ENCODE measurements at places on chromosomes 5 and 9.
A peak's percentile ranks its signal among the peaks of the same experiment; 100 is the strongest.

DNA sequence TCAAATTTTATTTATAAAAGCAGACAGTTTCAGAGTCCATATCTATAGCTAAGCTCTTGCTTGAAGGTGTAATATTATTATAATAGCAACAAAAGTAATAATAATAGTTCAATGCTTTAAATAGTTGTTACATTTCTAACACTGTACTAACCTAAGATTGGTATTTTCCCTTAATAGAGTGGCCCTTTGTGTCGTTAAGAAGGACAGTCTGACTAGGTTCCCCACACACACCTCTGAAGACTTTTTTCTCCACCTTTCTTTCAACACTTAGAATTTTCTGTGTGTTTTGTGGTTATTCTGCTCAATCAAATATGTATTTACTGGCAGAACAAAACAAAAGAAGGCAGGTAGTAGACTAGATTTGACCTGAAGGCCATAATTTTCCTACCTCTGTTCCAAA is 223.2 kb upstream of the ACO1 start:
- DNase-seq, result no peak

DNA sequence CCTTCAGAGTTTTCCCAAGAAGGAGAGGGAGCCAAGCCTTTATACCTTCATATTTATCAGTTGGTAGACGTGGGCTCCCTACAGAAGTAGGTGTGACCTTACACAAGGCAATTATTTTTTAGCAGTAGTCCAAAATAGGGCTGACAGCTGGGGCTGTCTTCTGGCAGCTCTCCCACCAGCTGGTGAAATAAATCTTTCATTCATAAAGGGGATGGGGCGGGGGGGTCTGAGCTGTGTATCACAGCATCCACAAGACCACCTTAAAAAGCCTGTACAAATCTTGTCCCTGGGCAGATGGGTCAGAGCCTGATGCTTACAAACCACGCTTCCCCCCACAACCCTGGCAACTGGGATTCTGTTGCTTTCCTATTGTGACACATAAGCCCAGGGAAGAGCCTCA is 19.7 kb downstream of the CSF2 start:
- no peak for DNase-seq

DNA sequence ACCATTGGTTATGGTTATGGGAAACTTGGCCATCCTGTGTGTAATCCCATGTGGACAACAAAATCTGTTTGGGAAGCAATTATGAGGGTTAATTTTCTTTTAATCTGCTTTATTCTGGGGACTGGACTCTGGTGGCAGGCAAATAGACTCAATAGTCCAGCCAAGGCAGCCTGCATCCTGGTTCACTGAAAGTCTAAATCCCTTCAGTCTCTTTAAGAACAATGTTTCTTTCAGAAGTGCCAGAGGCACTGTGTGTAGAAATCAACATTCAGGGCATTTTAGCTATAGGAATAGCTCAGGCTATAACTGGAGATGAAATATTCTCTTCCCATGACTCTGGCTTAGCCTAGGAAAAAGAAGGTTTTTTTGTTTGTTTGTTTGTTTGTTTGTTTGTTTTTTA is 118.0 kb downstream of the SPATA31D1 start:
- no peak for DNase-seq

DNA sequence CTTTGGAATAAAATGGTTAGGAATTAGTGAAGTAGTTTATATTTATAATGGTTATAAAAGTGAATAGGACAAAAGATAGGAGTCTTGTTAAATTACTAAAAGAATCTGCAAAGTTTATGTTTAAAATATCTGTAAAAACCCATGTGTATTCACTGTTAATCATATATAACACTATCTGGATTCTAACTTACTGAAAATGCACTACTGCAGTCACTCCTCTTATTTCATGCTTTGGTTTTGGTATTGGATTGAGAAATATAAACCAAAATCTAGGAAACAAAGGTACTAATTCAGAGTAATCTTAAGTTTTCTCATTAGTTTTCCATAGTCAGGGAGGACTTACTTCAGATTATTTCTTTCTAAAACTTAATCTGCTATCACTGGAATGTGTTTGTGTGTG is 49.5 kb downstream of the ST8SIA4 start:
- no peak for DNase-seq

GRCh38 chr5:150143350-150144245 is 12.0 kb downstream of the PDGFRB start:
- DNase-seq, result no peak

DNA sequence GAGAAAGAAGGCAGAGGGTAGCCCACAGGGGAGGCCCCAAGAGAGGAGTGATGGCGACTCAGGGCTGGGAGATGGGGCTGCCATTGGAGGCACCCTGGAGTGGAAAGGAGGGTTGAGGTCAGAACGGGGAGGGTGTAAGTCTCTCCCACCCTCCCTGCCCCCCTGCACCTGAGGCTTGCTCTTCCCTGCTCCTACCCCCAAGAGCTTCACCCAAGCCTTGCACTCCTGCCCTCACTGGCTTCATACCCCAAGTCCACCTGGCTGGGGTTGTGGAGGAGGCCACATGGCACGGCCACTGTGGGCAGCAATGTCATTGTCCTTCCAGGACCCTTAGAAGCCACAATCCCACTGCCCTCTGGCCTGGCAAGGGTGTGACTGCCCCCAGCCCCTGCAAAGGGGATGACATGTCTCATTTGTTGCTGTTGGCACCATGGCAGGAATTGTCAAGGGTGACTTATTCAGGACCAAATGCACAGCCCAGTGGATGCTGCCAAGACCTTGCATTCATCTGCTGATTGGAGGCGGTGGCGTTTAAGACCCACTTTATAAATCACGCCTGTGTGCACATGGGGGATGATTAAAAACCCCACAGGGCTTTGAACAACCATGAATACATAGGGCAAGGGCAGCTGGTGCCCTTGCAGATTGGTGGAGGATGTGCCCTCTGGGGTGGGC is 47.6 kb upstream of the RNU6ATAC start:
- DNase-seq, result no peak

GRCh38 chr5:140261403-140262171 is 41.3 kb downstream of the PFDN1 start:
- no peak for DNase-seq

DNA sequence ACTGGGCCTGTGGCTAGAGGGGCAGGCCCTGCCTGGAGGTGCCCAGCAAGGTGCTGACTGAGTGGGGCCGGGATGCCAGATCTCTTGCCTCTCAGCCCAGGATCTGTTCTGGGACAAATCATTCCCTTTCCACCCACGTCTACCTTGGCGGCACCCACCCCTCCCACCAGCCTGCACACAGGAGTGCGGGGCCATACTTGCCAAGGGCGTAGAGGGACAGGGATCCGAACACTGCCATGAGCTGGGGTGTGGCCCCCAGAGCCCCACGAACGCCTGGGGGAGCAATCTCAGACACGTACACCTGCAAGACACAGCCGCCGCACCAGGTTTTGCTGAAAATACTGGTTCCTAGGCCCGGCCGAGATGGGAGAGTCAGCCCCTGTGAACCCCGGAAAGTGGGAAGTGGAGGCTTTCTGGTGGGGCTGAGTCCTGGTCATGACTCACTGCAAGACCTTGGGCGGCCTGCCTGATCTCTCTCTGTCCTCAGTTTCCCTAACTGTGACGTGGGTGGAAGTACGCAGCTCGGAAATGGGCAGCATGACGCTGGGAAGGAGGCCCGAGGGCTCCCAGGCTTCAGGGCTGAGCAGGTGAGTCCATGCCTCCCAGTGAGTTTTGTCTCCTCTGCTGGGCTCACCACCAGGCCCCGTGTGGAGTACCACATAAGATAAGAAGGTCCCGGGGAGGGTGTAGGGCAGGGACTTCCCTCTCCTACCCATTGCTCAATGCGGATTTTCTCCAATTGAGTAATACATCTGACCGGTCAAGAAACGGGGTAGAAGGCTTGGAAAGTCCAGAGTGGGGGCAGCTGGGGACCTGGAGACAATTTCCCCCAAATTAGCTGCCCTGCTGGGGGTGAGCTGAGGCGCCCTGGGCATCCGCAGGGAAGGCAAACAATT is 2.6 kb downstream of the SLC2A6 start:
- DNase-seq, result no peak

DNA sequence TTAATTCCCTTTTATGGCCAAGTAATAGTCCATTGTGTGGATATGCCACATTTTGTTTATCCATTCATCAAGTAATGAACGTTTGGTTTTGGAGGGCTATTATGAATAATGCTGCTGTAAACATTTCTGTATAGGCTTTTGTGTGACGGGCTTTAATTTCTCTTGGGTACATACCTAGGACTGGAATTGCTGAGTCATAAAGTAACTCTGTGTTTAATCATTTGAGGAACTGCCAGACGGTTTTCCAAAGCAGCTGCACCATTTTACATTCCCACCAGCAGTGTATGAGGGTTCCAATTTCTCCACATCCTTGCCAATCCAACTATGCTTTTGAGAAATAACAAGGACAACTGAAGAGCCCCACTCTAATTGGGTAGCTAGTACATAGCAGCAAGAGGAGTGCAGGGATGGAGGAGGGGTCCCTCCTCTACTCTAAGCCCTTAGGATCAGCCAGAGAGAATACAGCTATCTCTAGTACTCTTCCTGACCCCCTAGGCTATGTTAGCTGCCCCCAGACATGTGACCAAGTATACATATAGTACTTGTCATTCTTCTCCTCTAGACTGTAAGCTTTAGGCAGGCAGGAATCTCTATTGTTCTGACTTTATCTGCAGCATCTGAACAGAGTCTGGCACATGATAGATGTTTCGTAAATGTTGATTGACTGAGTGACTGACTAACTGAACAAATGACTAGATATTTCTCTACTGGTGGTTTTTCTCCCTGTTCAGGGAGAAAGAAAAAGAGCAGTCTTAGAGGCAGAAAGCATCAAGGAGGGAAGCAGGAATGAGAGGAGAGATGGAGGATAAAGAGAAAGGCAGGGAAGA is 22.1 kb upstream of the MATR3 start:
- DNase-seq, result no peak

- no peak for DNase-seq
Observed at GRCh38 chr9:27530915-27531755, 1.5 kb upstream of the MOB3B start.

GRCh38 chr5:108743319-108743718 is 4.4 kb upstream of the FER start:
- no peak for DNase-seq

DNA sequence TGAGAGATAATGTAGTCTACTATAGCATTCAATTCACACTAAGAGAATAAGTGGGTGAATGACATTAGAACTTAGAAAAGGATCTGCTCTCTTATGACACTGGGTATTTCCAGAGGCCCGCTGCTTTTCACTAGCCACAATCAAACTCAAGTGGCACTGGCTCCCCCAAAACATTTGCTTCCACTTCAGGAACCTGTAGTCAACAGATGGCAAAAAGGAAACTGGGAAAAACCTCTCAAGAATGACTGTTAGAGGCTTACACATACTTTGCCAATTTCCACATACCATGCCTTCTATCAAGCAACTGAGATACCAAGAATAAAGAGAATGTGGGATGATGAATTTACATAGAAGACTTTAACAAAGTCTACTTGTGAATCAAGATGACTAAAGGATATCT is 11.2 kb downstream of the POC5 start:
- DNase-seq, result no peak

DNA sequence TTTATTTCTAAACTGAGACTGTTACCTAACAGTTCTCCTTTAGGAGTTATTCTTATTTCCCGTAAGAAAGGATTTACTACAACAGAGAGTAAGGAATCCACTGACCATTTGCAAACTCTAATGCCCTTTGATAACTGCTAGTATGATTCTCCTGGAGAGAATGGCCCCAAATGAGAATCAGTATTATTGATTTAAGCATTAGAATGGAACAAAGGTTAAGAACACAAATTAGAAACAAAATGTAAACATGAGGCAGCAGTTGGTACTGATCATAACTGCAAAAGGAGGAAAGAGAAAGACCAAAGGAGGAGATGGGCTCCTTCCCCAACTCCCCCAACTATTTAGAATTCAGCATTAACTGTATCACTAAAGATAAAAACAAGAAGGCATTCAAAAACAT is 30.7 kb downstream of the PSIP1 start:
- DNase-seq, result no peak

GRCh38 chr5:125343015-125343414 is 596.6 kb upstream of the ZNF608 start:
- no peak for DNase-seq

GRCh38 chr9:25691786-25692185 is 13.5 kb upstream of the TUSC1 start:
- DNase-seq, result no peak

GRCh38 chr5:180209137-180209581 is at the start of gene RASGEF1C:
Gene RASGEF1C (minus strand): TSS chr5:180209211. CDS start chr5:180138052, 71,159 bp downstream.
- peak; percentile 48 for DNase-seq

GRCh38 chr5:65451436-65451835 is 30.3 kb downstream of the ADAMTS6 start:
- no peak for DNase-seq

DNA sequence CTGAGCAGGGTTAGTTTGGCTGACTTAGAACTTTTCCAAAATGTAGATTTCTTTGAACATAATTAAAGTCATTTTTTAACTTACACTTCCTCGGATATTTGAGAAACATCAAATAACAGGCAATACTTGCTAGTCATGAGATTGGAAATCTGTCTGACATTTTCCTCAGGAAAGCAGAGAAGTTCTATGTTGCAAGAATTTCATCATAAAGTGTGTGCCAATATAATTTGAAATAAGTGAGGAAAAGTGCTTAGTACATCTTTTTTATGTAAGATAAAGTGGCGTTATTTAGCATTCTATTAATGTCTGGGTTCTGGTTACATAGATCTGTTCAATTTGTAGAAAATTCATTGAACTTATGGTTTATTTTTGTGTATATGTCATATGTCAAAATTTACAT is 48.7 kb upstream of the C5orf47 start:
- DNase-seq, result no peak

DNA sequence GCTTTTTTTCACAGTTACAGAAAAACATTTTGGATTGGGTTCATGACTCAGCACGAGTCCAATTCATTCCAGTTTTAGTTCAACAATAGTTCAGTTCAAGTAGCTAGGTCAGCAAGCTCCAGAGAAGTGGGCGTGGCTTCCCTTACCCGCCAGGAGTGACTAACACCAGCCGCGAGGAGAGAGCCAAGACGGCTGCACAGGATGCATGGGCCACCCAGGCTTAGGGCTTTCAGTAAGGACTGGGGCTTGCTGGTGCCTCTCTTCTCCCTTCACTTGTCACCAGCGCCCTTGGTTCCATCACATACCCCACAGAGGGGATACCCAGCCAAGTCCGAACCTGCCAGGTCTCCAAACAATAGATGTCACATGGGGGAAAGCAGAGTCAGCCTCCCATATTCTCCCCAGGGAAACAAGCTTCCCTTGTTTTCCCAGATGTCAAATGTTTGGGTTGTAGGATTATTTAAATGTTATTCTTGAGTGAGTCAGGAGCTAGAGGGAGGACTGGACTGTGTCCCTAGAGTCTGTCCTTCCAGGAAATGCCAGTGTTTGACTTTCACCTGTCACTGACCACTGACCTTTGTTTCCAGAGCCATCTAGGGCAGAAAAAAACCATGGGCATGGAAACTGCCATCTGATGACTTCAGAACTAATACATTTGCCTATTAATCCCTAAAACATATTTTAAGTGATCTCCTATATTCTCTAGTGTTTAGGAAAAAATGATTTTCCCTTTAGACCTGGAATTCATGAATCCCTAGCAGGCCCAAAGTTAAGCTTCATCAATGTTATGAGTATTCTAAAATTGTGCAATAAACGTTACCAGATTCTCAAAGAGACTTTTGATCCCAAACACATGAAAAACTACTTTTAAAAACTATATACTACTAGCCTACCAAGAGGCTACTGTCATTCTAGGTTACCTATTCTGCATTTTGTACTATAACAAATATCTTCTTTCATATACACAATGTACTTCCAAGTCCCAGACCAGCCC is 51.9 kb downstream of the NIPAL4 start:
- no peak for DNase-seq

- DNase-seq, result no peak
Observed at GRCh38 chr5:372556-372995, 51.1 kb downstream of the AHRR start.

- no peak for DNase-seq
Observed at GRCh38 chr5:17415321-17415758, 82.7 kb upstream of the TAF11L2 start.

- DNase-seq, result no peak
Observed at GRCh38 chr9:18490641-18491370, 16.9 kb downstream of the ADAMTSL1 start.

Measured in activated CD4-positive, alpha-beta T cell treated with anti-CD3 and anti-CD28 coated beads, Interleukin-2, amount 50 U/mL, for 24 hours (primary cell).